ENCODE measurements at places on chromosomes 1 and 21. TPM values are rescaled to one million over a fixed set of nuclear protein-coding genes. Genes with fewer than 3 reads are reported as not detected.

DNA sequence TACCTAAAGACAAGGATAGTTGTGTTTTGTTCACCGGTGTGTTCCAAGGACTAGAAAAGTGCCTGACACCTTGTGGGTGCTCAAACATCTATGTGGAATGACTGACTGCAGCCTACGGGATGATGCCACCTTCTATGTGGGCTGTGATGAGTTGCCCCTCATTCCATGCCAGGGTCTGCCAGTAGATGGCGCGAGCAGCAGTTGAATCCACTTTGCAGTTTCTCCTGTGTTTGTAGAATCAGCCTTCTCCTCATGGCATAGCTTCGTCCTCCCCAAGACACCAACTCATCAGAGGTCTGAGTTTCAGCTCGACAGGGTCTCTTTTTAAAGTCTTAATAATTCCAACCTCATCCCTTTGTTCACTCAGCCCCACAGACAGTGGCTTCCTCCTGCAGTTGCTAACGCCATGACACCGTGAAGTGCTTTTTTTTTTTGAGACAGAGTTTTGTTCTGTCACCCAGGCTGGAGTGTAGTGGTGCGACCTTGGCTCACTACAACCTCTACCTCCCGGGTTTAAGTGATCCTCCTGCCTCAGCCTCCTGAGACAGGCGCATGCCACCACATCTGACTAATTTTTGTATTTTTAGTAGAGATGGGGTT lies 133.7 kb downstream of the CAPN8 start:
- DNase-seq = peak; percentile 51

GRCh38 chr1:115469703-115470476 lies 131.8 kb upstream of the NGF start:
- DNase-seq = peak; percentile 89

GRCh38 chr21:27564684-27565301 lies 597.9 kb upstream of the ADAMTS5 start:
- peak; percentile 64 for DNase-seq

The ADGRL2 gene
- 167 TPM for total RNA-seq

- DNase-seq = no peak
These were observed 31.9 kb downstream of the MAP10 start for GRCh38 chr1:232837087-232837486.

DNA sequence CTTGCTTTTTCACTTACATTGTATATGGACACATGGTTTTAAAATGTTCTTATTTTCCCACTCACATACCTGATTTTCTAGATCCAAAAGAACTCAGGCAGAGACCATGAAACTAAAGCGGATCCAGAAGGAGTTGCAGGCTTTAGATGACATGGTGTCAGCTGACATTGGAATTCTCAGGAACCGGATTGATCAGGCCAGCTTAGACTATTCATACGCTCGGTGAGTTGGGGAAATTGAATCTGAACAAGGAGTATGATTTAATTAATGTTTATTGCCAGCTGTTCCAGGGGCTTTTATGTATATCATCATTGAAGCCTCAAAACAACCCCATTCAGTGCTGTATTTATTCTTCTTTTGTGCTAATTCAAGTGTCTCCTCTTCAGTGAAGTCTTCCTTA lies 12.7 kb downstream of the GORAB start:
- no peak for DNase-seq

DNA sequence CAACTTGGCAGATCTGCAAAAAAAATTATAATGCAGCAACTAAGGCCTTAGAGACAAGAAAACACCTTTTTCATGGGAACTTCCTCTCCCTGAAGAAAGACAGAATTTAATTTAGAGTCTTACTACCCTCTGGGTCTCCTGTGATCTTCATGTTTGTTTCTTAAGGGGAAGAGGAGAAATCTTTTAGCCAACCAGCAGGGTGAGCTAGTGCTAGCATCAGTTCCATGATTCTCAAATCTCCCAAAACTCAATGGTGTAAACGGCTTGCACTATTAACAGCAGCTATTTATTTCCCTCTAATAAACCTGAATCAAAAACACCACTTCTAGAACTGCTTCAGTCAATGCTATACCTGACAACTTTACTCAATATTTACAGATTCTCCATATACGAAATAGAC lies 3.8 kb downstream of the ZNF644 start:
- DNase-seq = no peak

DNA sequence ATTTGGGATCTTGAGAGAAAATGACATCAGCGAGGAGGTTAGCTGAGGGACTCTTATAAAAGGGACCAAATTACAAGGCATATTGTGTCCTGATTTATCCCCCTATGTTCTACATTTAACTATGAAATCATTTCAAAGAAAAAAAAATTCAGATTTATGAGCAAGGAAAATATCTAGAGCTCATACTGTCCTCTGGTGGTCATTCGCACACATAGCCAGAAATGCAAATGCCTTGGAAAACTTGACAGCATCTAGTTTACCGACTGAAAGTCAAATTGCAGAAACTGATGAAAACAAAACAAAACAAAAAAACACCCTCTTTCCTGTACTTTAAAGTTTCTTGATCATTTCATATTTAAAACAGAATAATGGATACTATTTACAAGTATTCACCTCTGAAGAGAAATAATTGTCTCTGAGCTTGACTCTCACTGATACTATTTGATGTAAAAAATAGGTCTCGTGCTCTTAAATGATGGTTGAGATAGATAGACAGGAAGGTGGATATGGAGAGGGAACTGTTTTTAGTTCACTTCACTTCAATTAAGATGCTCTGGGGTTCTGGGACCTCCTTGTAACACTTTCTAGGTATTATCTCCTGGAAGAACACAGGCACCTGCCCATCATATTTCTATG lies 253.8 kb downstream of the PCP4 start:
- peak; percentile 21 for DNase-seq

Measured in thyroid gland (tissue), 4 donors.